GM03348 (cell line): ENCODE measurements at places on chromosomes 12 and 14.

DNA sequence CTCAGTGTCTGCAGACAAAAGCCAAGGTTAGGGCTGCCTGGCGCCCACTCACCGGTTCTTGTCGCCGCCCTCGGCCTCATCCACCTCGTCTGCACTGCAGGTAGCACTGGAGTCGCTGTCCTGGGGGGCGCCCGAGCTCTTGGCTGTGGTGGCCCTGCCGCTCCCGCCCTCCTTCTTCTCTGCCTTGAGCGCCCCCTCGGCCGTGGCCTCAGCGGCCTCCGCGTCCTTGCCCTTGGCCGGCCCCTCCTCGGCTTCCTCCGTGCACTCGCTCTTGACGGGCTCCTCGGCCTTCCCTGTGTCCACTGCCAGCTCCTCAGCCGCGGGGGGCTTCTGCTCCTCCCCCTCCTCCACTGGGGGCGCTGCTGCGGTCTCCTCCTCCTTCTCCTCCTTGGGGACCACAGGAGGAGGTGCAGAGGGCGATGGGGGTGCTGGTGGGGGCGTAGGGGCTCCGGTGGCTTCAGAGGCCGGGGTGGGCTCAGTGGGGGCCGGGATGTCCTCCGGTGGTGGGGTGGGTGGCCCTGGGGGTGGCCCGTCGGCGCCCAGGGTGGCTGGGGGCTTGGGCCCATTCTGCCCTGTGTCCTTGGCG is 77.2 kb downstream of the RFLNA start:
- DNase-seq, result no peak

DNA sequence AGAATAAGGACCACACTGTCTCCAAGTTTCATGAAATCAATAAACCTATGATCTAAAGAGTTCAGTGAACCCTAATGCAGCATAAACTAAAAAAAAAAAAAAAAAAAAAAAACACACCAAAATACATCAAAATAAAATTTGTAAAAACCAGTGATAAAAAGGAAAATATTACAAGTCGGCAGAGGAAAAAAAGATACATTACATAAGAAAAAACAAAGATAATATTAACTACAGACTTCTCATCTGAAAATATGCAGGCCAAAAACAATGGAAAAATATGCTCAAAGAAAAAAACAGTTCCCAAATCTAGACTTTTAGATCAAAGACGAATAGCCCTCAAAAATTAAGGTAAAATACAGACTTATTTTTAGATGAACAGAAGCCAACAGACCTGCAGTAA is 27.6 kb downstream of the MED13L start:
- no peak for DNase-seq

GRCh38 chr12:115932066-115932465 is 345.4 kb downstream of the MED13L start:
- no peak for DNase-seq

DNA sequence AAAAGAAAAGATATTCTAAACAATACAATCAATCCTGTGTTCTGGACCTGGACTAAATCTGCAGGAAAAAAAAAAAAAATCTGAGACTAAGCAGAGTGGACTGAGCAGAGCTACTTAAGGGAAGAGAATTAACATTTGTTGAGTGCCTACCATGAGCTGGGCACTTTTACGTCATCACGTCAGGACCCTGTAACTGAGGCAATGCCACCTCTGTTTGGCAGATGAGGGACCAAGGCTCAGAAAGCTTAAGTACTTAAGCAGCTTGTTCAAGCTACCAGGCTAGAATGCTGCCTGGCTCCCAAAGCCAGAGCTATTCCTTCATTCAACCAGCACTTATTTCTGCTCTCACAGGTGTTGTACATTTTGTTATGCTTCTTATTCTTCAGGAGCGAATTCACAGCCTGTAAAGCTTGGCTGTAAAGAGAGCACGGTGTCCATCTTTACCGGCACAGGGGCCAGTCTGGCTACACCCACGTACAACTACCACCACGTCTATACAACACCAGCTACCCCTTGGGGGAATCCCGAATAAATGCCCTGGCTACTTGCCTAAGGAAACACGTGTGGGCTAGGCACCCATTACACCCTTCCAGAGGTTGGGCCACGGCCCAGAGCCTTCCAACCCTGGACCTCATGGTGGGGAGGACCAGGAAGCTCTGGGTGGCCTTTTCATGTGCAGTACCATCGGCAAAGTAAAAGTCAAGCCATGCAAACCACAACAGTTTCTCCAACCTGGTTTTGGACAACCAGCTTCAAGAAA is 27.0 kb downstream of the TMCC3 start:
- DNase-seq, result no peak

- DNase-seq, result no peak
Measured at GRCh38 chr14:59771577-59771976, 99.0 kb downstream of the RTN1 start.

GRCh38 chr14:68263563-68264259 is 444.1 kb downstream of the RAD51B start:
- DNase-seq, result no peak

- DNase-seq, result no peak
Measured at GRCh38 chr14:95297832-95298231, 21.9 kb downstream of the CLMN start.

- peak; percentile 45 for DNase-seq
Measured at GRCh38 chr12:46153268-46153872, 115.5 kb downstream of the SLC38A1 start.

GRCh38 chr12:131616043-131616700 is 94.7 kb upstream of the SFSWAP start:
- no peak for DNase-seq

DNA sequence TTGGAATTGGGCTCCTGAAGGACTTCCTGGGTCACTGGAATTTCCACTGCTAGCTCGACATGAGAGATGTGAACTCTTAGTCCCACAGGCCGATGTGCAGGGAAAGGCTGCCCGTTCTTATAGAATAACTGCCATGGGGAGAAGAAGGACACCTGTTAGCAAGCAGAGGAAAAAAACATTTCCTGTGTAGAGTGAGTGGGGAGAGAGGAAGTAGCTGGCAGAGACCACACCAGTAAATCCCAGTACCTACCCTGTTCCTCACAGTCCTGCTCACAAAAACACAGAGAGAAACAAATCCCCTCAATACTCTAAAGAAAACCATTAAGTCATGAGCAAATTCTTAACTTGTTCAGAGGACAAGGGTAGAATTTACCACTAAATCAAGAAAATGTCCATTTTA is 29.5 kb downstream of the AREL1 start:
- no peak for DNase-seq

GRCh38 chr12:75759842-75760572 is 248.6 kb upstream of the KRR1 start:
- peak; percentile 51 for DNase-seq

GRCh38 chr12:26425587-26426260 is 230.4 kb downstream of the SSPN start:
- DNase-seq, result peak; percentile 8
